ENCODE measurements at places on chromosomes 4 and X.

GRCh38 chr4:169414913-169415312, 144.2 kb upstream of the SH3RF1 start:
- no peak for DNase-seq

DNA sequence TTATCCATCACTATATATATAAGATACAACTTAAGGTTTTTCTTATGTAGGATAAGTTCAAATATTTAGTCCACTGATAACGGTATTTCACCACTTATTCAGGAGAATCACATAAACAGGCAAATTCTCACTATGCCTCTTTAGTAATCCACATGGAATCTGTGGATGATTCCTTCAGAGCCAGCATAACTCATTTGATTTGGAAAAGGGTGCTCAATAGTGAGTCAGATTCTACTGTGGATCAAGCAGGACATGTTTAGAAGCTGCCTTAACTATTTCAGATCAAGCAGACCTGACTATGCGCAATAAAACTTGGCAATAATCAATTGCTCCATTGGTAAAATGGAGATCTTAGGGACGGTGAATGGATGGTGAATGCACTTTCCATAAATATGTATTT, 184.1 kb downstream of the CBR4 start:
- DNase-seq, result no peak

DNA sequence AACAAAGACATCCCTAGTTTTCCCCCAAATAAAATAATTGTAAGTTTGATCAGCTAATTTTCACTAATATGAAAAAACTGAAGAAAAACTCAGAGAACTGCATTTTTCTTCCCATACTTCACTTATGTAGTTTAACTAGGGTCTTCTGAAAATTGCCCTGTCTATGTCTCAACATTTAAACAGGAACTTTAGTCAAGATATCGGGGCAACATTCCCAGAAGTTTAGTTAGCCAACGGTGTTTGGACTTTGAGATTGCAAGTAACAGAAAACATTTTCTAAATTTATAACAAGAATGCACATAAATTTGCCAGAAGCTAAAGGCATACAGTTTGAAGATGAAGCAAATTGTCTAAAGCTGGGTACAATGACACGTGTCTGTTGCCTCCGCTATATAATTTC, 201.1 kb downstream of the ARAP2 start:
- no peak for DNase-seq

DNA sequence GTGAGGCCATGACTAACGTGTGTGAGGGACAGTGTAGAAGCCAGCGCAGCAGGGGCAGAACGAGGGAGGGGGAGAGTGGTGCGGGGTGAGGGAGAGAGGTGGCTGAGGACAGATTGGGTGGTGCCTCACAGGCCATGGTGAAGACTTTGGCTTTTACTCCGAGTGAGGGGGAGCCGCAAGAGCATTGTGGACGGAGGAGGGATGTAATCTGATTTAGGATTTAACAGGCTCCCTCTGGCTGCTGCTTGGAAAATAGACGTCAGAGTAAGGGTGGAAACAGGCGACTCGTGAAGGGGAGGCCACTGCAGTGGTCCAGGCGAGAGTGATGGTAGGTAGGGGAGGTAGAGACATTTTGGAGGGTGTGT, 13.0 kb downstream of the PPP1R3F start:
- DNase-seq, result no peak

- DNase-seq, result no peak
Measured at GRCh38 chrX:42524379-42524778, 253.6 kb downstream of the PPP1R2C start.

GRCh38 chr4:94941706-94942105, 184.0 kb downstream of the BMPR1B start:
- no peak for DNase-seq

All from activated naive CD4-positive, alpha-beta T cell (primary cell).